Uterus (tissue), 4 donors: ENCODE measurements at places on chromosomes 1 and 21. TPM values are rescaled to one million over a fixed set of nuclear protein-coding genes. Genes with fewer than 3 reads are reported as not detected.
A peak's percentile ranks its signal among the peaks of the same experiment; 100 is the strongest.

Gene PADI2
- total RNA-seq: 2.8 TPM

Gene PM20D1
- not detected for total RNA-seq

Gene OR2W3
- total RNA-seq: 0.49 TPM

Gene AIM2
- 0.55 TPM for total RNA-seq

Gene ANKRD35
- 8.8 TPM for total RNA-seq

Gene IGSF3
- total RNA-seq: 11.6 TPM

Gene SPATA46
- not detected for total RNA-seq

DNA sequence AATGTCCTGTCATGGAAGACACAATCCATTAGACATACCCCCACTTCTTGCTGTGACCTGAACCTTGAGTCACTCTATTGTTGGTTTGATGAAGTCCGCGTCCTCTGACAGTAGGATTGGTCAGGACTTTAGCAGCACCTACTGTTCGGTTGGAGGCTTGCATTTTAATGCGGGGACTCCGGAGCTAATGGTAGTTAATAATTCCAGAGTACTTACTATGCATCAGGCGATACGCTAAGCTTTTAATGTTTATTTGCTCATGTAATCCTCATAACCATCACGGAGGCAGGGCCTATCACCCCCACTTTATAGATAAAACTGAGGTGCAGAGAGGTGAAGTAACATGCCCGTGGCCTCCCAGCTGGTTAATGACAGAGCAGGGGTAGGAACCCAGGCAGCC, 7.9 kb upstream of the ELF3 start:
- no peak for DNase-seq

DNA sequence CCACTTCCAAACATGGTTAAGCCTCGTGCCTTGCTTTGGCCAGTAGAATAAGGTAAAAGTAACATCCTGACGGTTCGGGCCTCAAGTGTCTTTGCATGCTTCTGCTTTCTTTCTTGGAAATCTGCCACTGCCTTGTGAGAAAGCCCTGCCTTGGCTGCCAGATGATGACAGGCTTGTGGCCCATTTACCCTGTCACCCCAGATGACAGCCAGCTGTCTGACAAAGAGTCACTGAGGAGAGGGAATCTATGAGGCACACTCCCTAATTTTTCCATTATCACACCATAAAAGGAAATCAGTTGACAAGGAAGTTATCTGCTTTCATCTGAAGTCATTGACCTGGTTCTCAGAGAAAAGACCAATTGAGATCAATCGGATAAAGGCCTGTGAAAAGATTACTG, 199.8 kb downstream of the USH2A start:
- no peak for DNase-seq

- no peak for DNase-seq
Observed at GRCh38 chr1:233075915-233076295, 125.5 kb downstream of the NTPCR start.

DNA sequence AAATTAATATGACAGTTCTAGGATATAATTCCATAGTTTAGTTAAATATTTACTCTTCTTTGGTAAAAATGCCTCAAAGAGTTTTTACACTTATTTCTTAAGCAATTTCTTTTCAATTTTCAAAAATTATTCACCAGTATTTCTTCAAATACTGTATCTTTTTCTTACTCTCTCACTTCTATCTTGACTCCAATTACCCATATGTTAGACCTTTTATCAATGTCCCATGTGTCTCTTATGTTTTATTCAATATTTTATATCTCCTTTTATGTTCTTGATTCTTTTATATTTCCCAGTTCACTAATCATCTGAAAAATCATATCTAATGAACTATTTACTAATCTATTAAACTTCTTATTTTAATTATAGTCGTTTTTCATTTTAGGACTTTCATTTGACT, 11.5 kb upstream of the LRIF1 start:
- DNase-seq: no peak

DNA sequence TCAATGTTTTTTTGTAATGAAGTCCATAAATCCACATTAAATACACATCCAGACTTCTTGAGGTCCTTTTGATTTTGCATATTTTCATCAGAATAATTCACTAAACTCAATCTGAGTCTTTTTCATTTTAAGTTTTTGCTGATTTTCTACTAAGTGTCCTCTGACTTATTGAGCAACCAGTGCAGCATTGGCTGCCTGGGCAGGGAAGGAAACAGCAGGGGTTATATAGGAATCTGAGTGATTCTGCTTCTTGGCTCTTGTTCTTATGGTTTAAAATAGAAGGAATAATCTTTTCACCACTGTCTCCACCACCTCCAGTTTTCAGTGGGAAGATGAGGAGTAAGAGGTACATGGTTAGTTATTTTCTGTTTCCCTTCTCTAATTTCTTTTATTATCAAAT, 88.4 kb downstream of the ST6GALNAC5 start:
- DNase-seq: no peak

DNA sequence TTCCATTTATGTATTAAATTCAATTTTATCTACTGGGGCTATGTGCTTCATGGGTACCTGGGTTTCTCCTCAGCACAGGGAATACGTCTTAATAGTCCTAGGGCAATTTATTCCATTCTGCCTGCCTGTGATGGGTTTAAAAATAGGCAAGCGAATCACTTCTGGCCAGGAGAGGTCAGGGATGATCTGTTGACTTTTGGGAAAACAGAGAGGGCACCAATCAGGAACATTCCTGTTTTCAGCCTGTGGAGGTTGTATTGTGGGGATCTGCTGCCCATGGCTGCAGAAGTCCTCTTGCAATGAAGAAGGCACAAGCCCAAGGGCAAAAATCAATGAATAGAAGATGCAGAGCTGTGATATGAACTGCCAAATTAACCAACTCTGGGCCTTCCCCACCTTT, 303.1 kb downstream of the CTH start:
- no peak for DNase-seq

- no peak for DNase-seq
Observed at GRCh38 chr1:153402226-153402625, 11.4 kb upstream of the S100A8 start.

DNA sequence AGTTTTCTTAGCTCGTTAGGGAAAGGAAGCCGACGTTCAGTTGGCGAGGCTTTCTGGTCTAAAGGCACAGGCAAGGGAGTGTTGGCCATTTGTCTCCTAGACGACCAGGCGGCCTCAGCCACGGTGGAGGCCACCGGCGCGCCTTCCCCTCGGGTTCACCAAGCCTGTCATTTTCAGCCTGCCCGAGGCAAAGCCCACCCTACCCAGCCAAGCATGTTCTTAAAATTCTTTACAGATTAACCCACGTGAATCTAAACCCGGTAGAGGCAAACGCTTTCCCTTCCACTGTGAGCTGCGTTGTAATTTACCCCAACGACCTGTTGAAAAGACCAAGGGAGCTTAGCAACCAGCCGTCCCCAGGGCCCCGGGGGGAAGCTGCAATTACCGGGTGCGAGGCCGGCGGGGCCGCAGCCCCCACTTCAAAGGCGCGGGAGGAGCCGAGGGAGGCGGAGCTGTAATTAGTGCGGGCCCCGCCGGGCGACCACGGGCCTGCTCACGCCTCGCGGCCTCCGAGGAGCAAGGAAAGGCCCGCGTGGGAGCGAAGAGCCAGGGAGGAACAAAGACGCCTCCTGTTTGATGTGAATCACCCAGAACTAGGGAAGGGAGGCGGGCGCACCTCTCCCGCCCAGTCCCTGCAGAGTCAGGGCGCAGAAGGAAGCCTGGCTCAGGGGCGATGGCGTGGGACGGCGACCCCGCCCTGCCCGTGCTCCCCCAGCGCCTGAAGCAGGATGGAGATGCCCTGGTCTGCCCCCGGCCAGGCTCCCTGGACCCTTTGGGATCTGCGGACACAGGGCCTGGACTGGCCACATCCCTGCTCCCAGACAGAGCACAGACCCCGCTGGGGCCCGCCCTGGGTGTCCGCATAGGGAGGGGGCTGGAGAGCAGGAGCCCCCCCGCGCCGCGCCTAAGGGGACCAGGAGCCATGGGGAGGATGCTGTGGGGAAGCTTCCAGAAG, 12.1 kb upstream of the TSPEAR start:
- DNase-seq: no peak

DNA sequence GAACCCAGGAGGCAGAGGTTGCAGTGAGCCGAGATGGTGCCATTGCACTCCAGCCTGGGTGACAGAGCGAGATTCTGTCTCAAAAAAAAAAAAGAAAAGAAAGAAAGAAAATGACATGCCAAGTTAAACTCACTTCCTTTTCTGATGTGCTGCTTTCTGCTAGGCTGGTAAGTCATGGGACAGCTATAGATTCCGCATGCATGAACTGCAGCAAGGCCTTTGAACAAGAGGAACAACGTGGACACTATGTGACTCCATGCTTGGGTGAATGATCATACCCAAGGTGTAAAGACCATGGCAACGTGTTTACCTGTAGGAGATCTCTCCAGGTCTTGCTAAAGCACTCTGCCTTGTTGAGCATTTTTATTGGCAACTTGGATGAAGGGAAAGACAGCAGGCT, 10.3 kb upstream of the TTF2 start:
- no peak for DNase-seq

GRCh38 chr1:161216945-161217712, 2.0 kb downstream of the FCER1G start:
- no peak for DNase-seq

DNA sequence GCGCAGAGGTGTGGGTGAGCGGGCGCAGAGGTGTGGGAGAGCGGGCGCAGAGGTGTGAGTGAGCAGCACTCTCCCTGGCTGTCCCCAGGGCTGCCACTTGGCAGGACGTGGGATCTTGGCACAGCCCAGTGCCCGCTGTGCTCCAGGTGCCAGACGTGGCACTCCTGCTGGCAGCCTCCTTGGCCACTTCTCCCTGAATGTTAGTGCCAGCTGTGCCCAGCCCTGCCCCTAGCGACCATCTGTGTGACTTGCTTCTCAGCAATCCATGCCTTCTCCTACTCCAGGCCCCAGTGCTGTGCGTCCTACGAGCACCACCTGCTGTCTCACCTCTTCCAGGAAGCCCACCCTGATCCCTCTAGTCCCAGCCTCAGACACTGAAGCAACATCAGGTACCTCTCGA, 30.5 kb downstream of the KRTAP10-1 start:
- DNase-seq: no peak

DNA sequence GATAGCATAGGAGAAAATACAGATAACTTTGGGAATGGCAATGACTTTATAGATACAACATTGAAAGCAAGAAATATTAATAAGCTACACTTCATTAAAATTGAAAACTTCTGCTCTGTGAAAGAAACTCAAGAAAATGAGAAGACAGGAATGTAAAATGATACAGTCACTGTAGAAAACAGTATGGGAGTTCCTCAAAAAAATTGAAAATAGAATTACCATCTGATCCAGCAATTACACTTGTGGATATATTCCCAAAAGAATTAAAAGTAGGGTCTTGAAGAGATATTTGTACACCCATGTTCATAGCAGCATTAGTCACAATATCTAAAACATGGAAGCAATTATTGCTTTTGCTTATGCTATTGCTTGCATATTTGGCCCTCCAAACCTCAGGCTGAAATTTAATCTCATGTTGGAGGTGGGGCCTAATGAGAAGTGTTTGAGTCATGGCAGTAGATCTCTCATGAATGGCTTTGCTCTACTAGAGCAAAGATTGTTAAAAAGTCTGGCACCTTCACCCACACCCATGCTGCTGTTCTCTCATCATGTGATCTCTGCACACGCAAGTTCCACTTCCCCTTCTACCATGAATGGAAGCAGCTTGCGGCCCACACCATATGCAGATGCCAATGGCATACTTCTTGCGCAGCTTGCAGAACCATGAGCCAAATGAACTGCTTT, 15.3 kb upstream of the AHCYL1 start:
- DNase-seq: no peak

DNA sequence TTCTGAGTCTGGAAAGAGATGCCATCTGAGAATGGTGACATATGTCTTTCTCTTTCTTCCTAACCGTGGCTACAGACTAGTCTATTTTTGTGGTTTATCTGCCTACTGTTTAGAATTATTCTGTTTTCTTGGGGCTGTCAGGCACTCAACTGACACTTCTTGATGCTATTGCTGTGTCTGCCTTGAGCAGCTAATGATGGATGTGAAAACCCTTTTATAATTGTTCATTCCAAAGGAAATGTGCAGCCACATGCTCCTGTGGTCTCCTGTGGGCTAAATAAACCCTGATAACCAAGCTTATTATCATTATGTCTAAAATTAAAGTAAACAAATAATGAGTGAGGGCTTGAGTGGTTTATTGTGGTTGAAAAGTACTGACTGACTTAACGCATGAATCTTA, 52.7 kb upstream of the CXADR start:
- no peak for DNase-seq

GRCh38 chr1:203649999-203650836, 23.6 kb downstream of the ATP2B4 start:
- DNase-seq: peak; percentile 53

- no peak for DNase-seq
Observed at GRCh38 chr1:51867479-51868232, 10.9 kb downstream of the NRDC start.

DNA sequence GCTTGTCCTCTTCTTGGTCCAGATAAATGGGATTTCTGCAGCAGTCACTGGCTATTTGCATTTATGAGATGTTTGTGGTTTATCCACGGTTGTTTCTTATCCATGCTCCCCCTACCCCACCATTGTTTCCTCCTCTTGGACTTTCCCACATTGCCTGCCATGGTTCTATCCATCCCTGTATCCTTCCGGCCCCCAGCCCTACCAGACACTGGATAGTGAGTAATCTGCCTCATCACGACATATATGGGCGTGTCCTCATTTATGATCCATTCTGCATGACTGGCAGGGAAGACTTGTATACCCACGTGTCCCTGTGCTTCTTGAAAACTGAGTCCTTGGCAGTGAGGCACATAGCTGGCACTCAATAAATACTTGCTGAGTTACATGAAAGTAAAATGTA, 40.1 kb downstream of the CACNA1S start:
- DNase-seq: no peak

- DNase-seq: no peak
Observed at GRCh38 chr21:39153373-39153772, 29.9 kb downstream of the PSMG1 start.

GRCh38 chr1:40078512-40079333, 18.3 kb downstream of the PPT1 start:
- DNase-seq: no peak

DNA sequence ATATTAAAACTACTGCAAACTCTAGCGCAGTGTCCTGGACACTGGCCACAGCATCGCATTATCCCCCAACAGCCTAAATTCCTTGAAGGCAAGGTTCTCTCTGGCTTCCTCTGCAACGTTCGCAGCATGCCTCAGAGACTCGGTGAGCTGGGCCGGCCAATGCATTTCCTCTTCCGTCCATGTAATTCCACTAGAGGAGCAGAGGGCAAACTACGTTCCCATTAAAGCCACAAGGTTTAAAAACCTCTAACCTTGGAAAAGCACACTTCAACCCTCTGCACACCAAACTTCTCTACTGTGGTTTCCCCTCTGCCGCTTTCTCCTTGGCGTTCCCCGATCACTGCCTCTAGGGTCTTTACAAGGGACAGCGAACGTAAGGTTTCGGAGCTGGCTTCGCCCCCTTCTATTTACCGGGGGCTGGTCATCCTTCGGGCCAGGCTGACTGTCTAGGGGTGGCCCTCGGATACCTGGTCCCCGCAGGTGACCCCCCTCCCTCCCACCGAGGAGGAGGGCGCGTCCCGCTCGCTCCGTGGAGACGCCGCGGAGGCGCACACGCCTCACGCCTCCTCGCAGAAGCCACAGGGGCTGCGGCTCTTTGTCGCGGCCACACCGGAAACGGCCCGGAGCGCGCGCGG, 456 bp upstream of the SMYD2 start:
- peak; percentile 21 for DNase-seq
